CD8-positive, alpha-beta memory T cell (primary cell): ENCODE measurements at places on chromosomes 12 and 14.

- H3K4me1 ChIP-seq: no peaks in the 10 kb centered on the region
- peaks cover 17% of the 10 kb centered on the region for H3K27me3 ChIP-seq
- H3K27ac ChIP-seq: no peak overlapping the region
- H3K4me3 ChIP-seq: no peak overlapping the region
- no peaks in the 10 kb centered on the region for H3K36me3 ChIP-seq
- DNase-seq: no peak
Measured at GRCh38 chr14:61188978-61189808, 91.9 kb downstream of the TMEM30B start.

DNA sequence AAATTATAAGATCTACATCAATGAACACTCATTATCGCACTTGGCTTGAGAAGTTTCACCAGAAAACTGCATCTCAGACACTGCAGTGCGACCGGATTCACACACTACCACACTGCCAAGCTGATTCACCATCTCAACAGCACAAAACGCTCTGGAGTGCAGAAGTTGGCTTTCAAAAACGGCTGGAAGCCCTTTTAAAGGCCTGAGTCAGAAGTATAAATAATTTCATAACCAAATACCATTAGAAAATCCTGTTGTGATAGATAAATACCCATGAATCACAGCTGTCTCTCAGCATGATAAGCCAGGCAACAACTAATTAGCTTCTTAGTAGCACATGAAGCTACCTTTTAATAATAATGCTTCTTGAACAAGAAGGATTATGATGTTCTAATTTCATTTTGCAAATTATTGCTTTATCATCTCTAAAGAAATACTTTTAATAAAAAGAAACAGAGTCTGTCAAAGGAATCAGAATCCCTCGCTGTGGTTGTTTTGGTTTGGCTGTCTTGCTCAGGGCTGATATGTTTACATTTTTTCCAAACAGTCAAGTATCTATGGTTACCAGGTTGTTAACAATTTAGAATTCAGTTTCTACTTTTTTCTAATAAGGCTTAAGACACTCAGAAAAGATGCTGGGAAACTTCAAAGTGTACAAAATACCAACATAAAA lies 51.2 kb downstream of the SLC2A13 start:
- no peak for DNase-seq
- no peaks in the 10 kb centered on the region for H3K36me3 ChIP-seq
- H3K4me3 ChIP-seq: no peak overlapping the region
- H3K27ac ChIP-seq: no peak overlapping the region
- no peaks in the 10 kb centered on the region for H3K27me3 ChIP-seq

DNA sequence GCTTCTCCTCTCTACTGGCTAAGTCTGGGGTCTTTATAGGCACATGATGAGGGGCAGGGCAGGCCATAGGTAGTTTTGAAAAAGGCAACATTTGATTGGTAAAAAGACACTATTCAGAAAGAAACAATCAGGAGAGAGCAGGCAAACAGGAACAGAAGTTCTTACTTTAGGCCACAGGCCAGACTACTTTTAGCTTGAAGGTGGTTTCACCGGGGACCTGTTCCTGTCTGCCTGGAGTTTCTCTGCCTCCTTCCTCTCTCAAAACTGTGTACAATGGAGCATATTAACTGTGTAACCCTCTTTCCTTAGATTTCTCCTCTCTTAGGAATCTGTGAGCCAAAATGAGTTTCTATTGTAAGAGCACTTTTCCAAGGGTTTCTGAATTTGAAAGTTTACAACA lies 167.9 kb upstream of the AVPR1A start:
- H3K36me3 ChIP-seq: no peaks in the 10 kb centered on the region
- no peak overlapping the region for H3K27ac ChIP-seq
- H3K4me1 ChIP-seq: no peaks in the 10 kb centered on the region
- H3K4me3 ChIP-seq: no peak overlapping the region
- no peak for DNase-seq

- H3K4me1 ChIP-seq: peaks cover 30% of the 10 kb centered on the region
- H3K27ac ChIP-seq: peak overlapping the region; percentile 98
- no peaks in the 10 kb centered on the region for H3K27me3 ChIP-seq
- peak overlapping the region; percentile 95 for H3K4me3 ChIP-seq
- no peak for DNase-seq
- H3K36me3 ChIP-seq: no peaks in the 10 kb centered on the region
Measured at GRCh38 chr14:92122761-92123160, 992 bp downstream of the CPSF2 start.

- peak; percentile 69 for DNase-seq
- peak within 1 kb of the TSS; percentile 78 for H3K4me3 ChIP-seq
- peaks cover 19% of the 10 kb centered on the region for H3K4me1 ChIP-seq
- no peaks in the 10 kb centered on the region for H3K36me3 ChIP-seq
- no peaks in the 10 kb centered on the region for H3K27me3 ChIP-seq
- peak within 1 kb of the TSS; percentile 79 for H3K27ac ChIP-seq
Measured at GRCh38 chr14:31025367-31026076, at the start of gene AP4S1. AP4S1 (plus strand) TSS chr14:31025649; CDS start chr14:31066197, 40,548 bp downstream.

GRCh38 chr12:54486173-54486867 lies 11.2 kb upstream of the NCKAP1L start:
- no peaks in the 10 kb centered on the region for H3K36me3 ChIP-seq
- H3K4me1 ChIP-seq: no peaks in the 10 kb centered on the region
- no peak overlapping the region for H3K4me3 ChIP-seq
- DNase-seq: no peak

GRCh38 chr12:104877103-104877705 lies 80.9 kb downstream of the SLC41A2 start:
- H3K27me3 ChIP-seq: no peaks in the 10 kb centered on the region
- no peaks in the 10 kb centered on the region for H3K36me3 ChIP-seq
- H3K4me3 ChIP-seq: no peak overlapping the region
- H3K27ac ChIP-seq: no peak overlapping the region
- peak; percentile 39 for DNase-seq
